HCEC 1CT (cell line): ENCODE measurements at places on chromosomes 3 and 15.
A peak's percentile ranks its signal among the peaks of the same experiment; 100 is the strongest.

DNA sequence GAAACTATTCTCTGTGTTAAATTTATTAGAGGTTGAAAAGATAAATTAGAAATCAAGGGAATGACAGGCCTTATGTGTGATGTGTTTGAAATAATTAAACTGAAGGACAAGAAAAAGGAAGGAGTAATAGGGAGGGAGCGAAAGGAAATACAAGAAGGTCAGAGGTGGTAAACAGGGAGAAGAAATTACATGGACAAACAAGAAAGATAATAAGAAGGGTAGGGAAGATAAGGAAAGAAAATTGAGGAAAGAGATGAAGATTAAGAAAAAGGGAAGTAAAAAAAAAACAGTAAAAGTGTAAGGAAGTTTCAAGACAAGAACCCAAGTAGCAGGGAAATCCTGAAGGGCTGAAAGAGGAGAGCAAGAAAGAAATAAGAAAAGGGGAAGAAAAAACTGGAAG lies 26.2 kb upstream of the ANXA2 start:
- DNase-seq = no peak

DNA sequence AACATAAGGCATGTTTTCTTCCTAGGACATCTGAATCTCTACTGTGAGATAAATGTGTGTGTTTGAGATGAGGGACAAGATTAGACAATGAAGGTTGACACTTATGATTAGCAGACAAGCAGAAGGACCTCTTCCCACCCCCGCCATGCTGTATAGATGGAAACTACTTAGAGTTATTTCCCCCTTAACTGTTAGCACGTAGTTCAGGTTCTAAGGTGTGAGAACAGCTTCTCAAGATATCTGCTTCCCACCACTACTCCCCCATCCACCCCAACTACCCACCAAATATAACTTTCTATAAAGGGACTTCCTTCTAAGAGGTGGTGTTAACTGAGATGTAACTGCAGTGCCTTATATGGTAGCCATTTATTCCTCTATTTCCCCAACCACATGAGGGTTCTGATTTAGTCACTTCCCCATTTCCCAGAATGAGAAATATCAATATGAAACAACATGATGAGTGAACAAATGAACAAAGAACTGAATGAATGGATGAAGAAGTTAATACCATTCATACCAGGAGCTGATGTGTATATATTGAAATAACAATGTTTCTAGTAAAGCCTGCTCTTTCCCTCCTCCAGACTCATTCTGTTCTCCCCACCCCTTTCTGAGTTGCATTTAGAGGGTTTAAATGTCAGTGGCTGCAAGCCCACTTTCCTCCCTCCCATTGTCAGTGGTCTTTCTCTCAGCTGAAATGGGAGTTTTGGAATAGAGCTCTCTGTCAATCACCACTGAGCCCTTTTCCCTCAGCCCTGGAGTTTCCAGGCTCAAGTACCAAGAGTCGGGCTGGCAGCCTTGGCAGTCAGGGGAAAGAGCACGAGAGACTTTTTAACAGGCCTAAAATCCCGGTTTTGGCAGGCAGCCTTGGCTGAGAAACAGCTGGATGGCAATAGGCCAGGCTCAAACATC lies 7.7 kb upstream of the RFTN1 start:
- DNase-seq = no peak

DNA sequence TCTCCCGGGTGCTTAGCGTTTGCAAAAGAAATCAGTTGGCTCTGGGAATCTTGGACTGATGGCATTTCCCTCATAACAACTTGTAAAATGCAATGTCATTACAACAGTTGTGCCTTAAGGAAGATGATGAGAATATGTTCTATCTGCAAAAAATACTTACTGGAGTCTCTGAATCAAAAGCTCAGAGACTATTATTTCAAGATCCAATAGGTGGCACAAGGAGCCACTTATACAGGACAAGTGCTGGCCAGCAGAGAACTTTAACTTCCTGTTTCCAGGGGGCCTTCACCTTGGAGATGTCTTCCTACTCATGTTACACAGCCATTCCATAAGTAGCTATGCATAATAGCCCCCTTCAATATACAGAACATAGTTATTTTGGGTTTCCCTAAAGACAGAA lies 8.9 kb upstream of the RPS27L start:
- peak; percentile 32 for DNase-seq

DNA sequence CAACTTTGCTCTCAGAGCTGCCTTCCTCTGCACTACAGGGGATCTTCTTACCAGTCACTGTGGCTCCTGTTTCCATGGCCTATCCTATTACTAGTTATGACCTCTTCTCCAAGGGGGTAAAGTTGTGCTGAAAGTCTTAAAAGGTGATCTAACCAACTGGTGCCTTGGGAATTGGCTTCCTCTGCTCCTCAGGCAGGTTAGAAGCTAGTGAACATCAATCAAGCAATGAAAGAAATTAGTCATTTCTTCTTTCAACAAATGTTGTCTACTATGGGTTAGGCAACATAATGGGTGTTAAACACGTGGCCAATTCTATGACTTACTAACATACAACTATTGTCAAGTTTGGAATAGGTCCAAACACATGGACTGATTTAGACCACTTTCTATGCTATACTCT lies 571.4 kb upstream of the NAALADL2 start:
- no peak for DNase-seq

- DNase-seq = no peak
Observed at GRCh38 chr15:49621401-49621811, 558 bp downstream of the DTWD1 start.

GRCh38 chr3:196979545-196979944 lies 10.9 kb upstream of the PIGZ start:
- no peak for DNase-seq

DNA sequence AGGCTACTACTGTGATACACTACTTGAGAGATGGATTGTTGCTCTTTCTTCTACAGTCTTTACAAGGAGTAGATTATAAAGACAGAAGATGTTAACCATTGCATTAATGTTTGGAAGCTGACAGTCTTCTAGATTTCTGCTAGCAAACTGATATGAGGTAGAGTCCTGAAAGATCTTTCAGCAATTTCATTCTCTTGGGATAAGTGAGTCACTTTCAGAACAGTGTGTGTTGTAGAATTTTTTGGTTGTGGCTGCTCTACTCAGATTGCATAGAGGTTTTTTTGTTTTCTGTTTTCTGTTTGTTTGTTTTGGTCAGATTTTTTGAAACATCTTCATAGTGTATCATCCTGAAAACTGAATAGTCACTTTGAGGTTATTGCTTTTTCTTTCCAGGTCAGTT lies 17.1 kb downstream of the TNFSF10 start:
- no peak for DNase-seq

DNA sequence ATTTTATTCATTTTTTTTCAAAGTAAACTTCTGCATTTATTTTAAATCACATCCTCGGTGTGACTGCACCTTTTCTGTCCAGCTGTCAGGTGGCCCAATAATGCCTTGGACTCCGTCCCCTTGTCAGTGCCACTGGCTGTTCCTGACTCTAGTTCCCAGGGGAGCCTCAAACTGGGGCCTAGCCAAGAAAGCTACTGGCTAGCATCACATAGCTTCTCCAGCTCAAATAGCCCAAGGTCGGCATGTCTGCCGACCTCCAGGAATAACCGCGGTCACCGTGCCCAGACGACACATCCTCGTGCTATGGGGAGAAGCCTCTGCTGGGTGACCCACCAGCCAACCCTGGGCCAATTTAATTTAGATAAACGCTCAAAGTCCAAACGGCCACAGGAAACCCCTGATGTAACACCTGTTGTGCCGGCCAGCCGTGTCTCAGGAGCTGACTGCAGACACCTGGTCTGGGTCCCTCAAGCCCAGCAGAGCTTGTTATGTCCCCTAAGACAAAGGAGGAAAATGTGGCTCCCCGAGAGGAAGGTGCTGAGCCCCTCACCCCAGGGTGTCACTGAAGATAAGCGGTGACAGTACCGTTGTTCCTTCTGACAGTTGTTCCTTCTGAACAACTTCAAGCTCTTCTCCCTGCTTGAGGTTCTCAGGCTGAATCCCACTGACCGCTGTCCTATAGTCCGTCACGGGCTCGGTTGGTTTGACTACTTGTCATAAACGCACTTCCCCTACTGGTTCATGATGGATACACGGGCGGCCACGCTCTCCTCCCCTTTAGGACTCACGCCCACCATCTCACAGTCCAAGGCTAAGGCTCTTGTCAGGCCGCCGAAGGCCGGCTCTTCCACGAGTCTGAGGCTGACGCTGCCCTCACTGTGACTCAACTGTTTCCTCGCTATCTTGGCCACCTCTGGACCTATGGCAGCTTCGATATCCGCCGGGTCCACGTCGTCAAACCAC lies 126.2 kb downstream of the KLF13 start:
- no peak for DNase-seq

- peak; percentile 55 for DNase-seq
Observed at GRCh38 chr3:57696801-57697321, 4.0 kb upstream of the DENND6A start.

DNA sequence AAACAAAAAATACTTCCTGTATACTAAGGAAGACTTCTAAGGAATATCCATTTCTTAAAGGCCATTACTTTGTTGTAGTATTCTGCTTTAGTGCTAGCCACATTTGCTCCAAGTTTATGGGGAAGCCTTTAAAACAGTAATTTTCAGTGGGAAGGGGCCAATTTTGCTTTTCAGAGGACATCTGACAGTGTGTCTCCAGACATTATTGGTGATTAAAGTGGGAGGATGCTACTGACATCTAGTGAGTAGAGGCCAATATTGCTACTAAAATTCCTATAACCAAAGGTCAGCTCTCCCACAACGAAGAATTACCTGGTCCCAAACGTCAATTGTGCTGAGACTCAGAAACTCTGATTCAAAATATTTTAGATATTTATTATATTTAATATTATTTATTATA lies 24.8 kb downstream of the SLC28A2 start:
- peak; percentile 25 for DNase-seq

DNA sequence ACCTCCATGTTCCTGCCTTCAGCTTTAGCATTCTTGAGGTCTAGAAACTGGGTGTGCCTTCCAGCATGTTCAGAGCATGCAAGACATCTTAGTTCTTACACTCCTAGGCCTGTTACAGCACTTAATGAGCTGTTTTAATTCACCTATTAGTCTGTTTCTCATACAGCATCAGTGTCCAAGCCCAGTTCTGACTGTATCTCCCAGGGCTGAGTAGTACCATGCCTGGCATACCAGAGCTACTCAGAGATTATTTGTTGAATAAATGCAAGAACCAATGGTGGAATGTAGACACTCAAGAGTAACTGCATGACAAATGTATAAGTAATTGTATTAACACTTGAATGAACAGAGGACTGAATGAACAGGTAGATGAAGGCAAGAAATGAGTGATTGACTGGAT lies 61.8 kb upstream of the SCN5A start:
- DNase-seq = no peak

DNA sequence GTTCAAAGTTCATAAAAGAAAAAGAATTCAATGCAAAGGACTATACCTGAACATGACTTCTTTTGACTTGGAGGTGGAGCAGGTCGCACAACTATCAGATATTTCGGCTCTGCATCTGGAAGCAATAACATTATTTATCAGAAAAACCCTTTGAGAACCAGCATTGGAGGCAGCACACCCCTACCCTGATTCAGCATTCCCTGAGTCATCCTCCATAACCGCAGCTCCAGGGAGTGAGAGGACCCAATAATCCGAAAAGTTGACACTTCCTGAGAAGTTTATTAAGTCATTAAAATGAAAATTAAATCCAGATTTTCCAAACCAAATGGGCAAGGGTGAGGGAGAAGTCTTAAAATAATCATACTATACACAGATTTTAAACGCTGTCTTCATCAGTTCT lies 90.6 kb downstream of the ABI3BP start:
- DNase-seq = peak; percentile 67
